MG63 (cell line): ENCODE measurements at places on chromosomes 13 and 19.
A peak's percentile ranks its signal among the peaks of the same experiment; 100 is the strongest.

GRCh38 chr13:104357672-104358354 lies 1291.6 kb upstream of the SLC10A2 start:
- DNase-seq, result no peak

GRCh38 chr19:37997911-37998344 lies 90.9 kb downstream of the SIPA1L3 start:
- peak; percentile 82 for DNase-seq

GRCh38 chr13:102914339-102914930 lies 68.6 kb downstream of the ERCC5 start:
- DNase-seq, result no peak

GRCh38 chr19:4391701-4392483 lies 8.5 kb downstream of the SH3GL1 start:
- no peak for DNase-seq

DNA sequence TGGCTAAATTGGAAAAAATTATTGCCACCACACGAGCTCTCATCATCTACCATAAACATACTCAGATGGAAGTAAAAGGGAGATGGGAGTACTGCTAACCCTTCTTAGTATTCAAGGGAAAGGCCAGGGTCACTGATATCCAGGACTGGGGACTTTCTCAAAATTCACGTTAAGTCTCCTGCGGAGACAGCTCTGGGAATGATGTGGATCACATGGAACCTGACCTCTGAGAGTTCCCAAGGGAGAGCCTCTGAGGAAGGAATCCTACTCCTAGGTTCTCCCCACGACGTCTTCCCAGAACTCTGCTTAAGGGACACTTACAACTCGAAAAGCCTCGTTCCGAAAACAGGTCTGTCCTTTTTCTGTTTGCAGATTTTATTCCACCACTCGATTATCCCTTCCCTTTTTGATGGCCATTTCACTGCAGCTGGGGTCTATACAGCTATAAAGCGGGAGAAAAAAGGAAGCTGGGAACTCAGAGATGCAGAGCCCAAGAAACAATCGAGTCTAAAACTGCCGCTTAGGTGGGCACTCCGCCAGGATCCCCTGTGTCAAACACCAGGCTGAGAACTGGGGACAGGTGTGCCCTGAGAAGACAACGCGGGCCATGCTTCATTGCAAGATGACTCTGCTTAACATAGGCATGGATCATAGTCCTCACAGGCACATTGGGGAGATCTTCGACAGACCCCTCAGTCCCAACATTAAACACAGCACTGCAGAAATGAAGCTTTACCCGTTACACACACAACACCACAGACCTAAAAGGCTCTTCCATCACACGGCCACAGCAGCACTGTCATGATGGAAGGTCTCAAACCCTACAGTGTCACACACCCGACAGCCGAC lies 823 bp upstream of the ZNF567 start:
- no peak for DNase-seq
